ENCODE measurements at places on chromosomes 3 and 15. TPM values are rescaled to one million over a fixed set of nuclear protein-coding genes. Genes with fewer than 3 reads are reported as not detected.

The FEZF2 gene
- total RNA-seq = not detected

The CLSTN2 gene
- 0.12 TPM for total RNA-seq

The SV2B gene
- total RNA-seq = not detected

The PSTPIP1 gene
- total RNA-seq = 160 TPM

The STIMATE gene
- 50.6 TPM for total RNA-seq

The CD86 gene
- 1.2 TPM for total RNA-seq

The GRIP2 gene
- not detected for total RNA-seq

The C3orf70 gene
- not detected for total RNA-seq

The TIMP4 gene
- total RNA-seq = not detected

The UBAP1L gene
- 12.5 TPM for total RNA-seq

The SLC4A7 gene
- 66.4 TPM for total RNA-seq

The SLC6A11 gene
- not detected for total RNA-seq

The SKOR1 gene
- total RNA-seq = 0.79 TPM

The BTLA gene
- 16.9 TPM for total RNA-seq

The GOLGA6L6 gene
- not detected for total RNA-seq

The SLC51B gene
- not detected for total RNA-seq

The RPP14 gene
- 15.2 TPM for total RNA-seq

The PATL2 gene
- 69.7 TPM for total RNA-seq

The GOLGA8G gene
- 0.03 TPM for total RNA-seq

The ISG20 gene
- total RNA-seq = 144 TPM

The ERICH6 gene
- total RNA-seq = not detected

The GABRB3 gene
- not detected for total RNA-seq

All from T-cell (primary cell).